Myocyte (in vitro differentiated cells): ENCODE measurements at places on chromosomes 4 and X. TPM values are rescaled to one million over a fixed set of nuclear protein-coding genes. Genes with fewer than 3 reads are reported as not detected.

DNA sequence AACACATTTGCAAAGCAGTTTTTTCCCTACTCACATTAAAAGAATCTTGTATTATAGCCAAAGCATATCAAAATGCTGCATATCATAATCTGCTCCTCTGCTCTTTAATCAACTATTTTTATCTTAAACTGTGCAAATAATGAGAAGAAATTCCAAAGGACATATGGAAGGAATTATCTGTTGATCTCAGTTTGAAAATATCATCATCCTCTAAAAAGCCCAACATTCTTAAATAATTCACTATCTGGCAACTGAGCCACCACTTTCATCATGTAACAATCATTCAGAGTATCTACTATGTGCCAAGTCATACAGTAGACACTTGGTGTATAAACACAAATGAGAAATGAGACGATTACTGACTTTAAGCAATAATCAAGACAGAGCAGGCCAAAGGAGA lies 63.0 kb downstream of the PRSS12 start:
- DNase-seq: no peak

- no peak for DNase-seq
These were observed 285.0 kb upstream of the AADAT start for GRCh38 chr4:170374770-170375169.

GRCh38 chr4:151359576-151359975 lies 34.2 kb upstream of the SH3D19 start:
- no peak for DNase-seq

DNA sequence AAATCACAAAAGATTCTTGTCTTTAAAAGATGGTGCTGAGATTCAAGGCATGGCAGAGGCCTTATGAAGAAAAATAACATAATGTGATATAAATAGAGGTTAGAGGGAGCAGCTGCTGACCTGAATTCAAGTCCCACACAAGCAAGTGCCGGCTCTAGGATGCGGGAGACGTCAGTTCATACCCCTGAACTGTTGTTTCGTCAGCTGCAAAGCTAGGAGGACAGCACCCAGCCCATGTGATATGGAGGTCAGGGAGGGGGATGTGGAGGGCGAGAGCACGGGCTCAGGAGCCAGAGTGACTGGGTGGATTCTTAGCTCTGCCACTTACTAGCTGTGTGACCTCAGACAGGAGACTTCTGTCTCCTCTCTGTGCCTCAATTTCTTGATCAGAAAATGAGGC lies 77.9 kb downstream of the JAKMIP1 start:
- no peak for DNase-seq

DNA sequence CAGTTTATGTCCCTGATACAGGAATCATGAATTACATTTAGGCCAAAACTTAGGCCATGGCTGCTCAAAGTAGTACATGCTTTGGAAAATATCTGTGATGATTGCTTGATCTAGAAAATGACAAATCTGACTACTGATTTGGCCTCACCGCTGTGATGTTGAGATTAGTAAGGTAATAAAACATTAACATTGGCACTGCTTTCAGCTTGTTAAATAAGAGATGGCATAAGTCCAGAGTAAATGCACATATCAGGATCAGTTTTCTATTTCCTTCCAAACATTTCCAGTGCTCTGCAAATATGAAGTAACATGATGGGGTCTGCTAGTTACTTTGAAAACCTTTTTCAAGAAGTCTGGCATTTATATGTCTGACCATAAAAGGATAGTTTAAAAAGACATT lies 687.3 kb upstream of the ACTRT1 start:
- no peak for DNase-seq

- DNase-seq: peak; percentile 12
These were observed 624.6 kb upstream of the TECRL start for GRCh38 chr4:65033899-65034298.

DNA sequence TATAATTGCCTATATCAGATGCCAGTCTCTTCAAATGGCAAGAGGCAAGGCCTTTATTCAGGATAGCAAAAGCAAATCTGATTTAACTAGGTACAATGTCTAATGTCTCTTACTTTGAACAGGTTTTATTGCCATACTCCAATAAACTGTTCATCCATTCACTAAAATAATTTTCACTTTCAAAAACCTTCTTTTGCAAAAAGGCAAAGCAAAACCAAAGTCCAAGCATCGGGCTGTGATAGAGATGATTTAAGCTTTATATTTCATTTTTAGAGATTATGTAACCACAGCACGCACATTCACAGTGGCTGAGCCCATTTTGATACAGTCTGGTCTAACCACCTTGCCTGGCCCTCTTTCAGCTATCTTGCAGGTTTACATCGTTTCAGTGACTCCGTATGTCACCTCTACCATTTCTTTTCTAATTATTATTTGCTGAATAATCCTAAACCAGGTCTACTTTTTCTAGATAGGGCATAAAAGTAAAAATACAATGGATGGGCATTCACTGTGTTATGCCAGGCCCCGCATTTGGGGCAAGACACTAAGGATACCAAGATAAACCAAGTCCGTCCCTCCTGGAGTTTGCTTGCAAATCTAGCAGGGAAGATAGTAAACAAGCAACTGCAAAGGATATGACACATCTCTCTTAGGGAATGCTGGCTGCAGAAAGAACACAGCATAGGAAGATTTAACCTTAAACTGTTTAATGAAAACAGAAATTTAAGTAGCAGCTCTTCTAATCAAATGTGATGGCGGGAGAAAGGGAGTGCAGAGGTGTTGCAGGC lies 1.8 kb downstream of the CASP3 start:
- DNase-seq: no peak

DNA sequence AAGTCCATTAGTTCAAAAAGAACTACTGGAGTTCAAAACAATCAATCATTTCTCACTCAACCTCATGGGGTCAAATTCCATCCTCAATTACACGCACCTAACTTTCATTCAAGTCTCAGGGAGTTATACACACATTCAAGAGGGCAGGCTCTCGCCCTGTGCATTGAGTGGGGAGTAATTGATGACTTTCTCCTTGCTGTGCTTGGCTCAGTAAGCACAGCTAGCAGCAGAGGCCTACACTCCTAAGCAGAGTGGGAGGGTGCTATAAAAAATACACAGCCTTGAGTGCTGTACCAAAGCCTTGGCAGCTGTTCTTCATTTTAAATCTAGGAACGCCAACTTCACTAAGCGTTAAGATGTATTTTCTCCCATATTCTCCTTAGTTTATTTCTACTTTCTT lies 958.3 kb upstream of the ADGRL3 start:
- DNase-seq: no peak

- DNase-seq: peak; percentile 37
These were observed 413.8 kb downstream of the FAT4 start for GRCh38 chr4:125728568-125728967.

DNA sequence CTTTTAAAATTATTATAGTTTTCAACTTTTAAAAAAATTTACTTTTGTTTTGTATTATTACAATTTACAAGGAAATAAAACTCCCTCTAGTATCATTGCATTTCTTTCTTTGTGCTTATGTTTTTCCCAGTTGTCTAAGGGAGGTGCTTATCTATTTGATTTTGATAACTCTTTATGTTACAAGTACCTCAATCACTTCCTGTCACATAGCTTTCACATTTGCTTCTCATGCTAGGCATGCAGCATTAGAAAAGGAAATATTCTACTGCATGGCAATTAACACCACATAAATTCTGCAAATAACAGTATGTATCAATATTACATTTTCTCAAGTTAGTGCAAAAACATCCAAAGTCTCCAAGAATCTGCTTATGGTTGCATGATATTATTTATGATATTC lies 180.3 kb upstream of the HS3ST1 start:
- DNase-seq: no peak

GRCh38 chrX:47863187-47863586 lies 26.5 kb downstream of the ZNF81 start:
- peak; percentile 32 for DNase-seq

DNA sequence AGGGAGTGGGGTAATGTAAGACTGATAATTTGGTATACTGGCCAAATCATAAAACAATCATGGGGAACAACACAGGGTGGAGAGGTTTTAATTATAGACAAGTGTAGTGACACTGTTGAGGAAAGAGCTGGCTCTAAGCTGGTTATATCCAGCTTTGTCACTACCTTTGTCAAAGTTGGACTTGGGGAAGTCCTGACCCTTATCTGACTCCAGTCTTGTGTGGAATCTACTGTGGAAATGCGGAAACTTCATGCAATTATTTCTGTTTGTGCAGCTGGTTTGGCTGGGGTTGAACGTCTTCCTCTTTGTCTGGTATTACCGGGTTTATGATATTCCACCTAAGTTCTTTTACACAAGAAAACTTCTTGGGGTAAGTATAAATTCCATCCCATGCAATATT lies 2.0 kb downstream of the CYBB start:
- DNase-seq: no peak

DNA sequence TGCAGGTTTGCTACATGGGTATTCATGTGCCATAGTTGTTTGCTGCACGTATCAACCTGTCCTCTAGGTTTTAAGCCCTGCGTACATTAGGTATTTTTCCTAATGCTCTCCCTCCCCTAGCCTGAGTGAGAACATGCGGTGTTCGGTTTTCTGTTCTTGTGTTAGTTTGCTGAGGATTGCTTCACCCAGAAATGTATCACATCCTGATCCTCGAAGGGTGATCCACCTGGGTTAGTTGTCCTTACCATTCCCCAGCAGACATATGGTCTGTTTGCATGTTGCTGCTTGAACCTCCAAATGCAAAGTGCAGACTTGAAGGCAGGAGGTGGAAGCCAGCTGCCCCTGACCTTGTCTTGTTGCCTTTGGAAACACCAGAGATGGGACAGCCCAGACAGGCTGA lies 161.5 kb upstream of the WDR1 start:
- DNase-seq: no peak

- DNase-seq: no peak
These were observed 141.0 kb downstream of the STK32B start for GRCh38 chr4:5192271-5192670.

GRCh38 chr4:124526331-124526730 lies 186.2 kb downstream of the ANKRD50 start:
- DNase-seq: no peak

DNA sequence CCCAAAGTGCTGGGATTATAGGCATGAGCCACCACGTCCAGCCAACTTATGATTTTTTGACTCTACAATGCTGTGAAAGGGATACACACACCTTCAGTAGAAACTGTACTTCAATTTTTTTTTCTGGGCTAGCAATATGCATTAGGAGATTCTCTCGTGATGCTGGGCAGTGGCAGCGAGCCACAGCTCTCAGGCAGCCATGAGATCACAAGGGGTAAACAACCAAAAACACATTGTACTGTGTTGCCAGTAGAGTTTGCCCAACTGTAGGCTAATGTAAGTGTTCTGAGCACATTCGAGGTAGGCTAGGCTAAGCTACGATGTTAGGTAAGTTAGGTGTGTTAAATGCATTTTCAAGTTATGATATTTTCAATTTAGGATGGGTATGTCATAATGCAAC lies 25.7 kb downstream of the RAB33A start:
- no peak for DNase-seq

DNA sequence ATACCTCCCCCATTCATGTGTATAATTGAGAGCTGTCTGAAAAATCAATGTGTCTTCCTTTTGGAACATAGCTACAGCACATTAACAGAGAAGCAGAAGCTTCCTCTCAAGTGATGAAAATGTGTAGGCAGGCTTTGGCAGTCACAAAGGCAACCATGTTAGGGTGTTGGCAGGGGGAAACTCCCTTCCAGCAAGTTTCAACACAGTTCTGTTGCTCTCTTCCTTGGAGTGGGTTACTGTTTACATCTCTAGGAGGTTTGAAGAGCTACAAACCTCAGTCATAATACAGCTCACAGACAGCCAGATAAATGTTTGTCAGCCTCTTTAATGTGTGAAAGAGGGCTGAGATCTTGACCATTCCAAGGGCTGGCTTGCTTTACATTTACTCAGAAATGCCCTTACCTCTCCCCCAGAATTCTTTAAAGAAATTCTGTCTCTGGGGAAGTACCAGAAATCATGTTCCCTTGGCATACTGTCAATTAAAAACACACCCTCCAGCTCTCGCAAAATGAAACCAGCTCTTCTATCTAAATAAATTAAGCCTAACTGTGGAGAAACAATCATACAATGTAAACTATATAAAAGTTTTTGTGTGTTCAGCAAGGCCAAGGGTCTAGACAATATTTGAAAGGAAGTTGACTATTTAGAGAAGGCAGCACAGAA lies 18.9 kb downstream of the ZBTB33 start:
- DNase-seq: no peak

DNA sequence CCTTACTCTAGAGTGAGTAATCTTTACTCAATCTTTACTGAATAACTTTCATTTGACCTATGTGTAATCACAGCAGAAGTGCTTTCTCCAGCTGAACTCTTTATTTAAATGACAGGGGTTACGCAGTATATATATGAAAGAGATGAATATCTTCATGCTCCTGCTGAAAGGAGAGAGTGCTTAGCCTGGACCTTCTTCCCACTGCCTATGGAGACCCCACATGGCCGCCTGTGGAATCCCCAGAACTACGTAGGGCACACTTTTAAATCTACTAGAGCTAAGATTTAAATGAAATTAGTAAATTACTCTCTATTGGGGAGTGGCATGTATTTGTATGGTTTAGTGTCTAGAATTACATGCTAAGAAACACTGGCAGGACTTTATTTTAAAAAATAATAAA lies 391.2 kb downstream of the ANKRD50 start:
- DNase-seq: no peak

- DNase-seq: no peak
These were observed 16.9 kb upstream of the ARMCX2 start for GRCh38 chrX:101676571-101676970.

- DNase-seq: peak; percentile 96
These were observed 51.8 kb upstream of the JADE1 start for GRCh38 chr4:128757712-128758111.

DNA sequence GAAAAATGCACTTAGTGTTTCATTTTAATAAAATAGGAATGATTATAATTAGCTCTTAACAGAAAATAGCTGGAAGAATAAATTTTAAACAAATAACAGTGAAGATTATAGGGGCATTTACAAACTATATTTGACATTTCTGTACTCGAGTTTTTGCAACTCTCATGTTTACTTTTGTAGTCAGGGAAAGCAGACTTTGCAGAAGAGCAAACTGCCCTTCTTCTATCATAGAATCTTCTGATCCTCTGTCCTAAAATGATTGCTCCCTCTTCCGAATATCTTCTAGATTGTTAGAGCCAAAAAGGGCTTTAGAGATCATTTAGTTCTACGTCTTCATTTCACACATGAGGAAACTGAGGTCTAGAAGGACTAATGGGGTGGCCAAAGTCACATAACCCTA lies 219.0 kb downstream of the RELL1 start:
- DNase-seq: no peak

GRCh38 chr4:33446953-33447352 lies 2726.8 kb downstream of the PCDH7 start:
- DNase-seq: no peak

RPS6KA6 gene
- 3.6 and 7.7 TPM in 2 replicates for total RNA-seq

ASB12 gene
- 0.83 TPM in 1 of 2 replicates, not detected in the other for total RNA-seq

CACNA1F gene
- not detected in 2 replicates for total RNA-seq

SNCA gene
- 0.19 TPM in 1 of 2 replicates, not detected in the other for total RNA-seq

RASSF6 gene
- total RNA-seq: not detected in 2 replicates

F8A2 gene
- 0.36 TPM in 1 of 2 replicates, not detected in the other for total RNA-seq

ADGRG2 gene
- not detected in 2 replicates for total RNA-seq

BBS12 gene
- total RNA-seq: 7.1 and 7.8 TPM in 2 replicates

DNAAF6 gene
- total RNA-seq: not detected in 2 replicates

GPR50 gene
- total RNA-seq: not detected in 2 replicates
